ENCODE measurements at places on chromosomes 7 and 10.

- DNase-seq, result no peak
Measured at GRCh38 chr10:59557052-59557451, 152.6 kb downstream of the SLC16A9 start.

- DNase-seq, result peak; percentile 81
Measured at GRCh38 chr7:74306730-74307469, 17.7 kb downstream of the CLIP2 start.

GRCh38 chr10:70602665-70603448 lies at the start of gene PRF1:
PRF1 (minus strand) TSS chr10:70602741; CDS start chr10:70600902, 1,839 bp downstream.
- DNase-seq, result no peak

DNA sequence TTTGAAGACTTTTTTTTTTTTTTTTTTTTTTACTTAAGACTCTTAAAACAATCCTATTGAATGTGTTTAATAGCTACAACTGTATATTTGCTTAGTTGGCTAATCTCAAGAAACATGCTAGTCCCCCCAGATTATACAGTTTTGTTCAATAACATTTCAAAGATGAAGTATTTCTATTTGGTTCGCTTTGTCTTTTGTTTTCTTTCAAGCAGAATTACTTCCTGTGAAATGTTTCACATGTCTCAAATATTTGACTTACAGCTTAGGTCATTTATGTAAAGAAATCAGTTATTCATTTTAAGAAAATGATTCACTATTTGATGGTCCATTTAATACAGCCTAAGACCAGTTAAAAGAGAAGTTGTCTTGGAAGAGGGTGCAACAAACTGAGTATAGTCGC lies 12.8 kb upstream of the LAMB1 start:
- no peak for DNase-seq

- no peak for DNase-seq
Measured at GRCh38 chr7:101898106-101898505, 80.7 kb downstream of the CUX1 start.

DNA sequence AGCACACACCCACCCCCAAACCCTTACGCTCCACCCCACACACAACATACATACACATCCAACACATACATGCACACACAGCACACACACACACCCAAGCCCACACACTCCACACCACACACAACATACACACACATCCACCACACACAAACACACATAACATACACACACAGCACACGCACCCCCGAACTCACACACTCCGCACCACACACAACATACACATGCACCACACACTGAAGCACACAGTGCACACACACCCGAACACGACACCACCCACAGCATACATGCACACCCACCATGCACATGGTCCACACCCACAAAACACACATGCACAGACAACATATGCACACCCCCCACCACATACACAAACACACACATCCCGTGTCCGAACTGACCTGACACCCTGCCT lies 2.0 kb downstream of the PRAP1 start:
- DNase-seq, result no peak

- DNase-seq, result no peak
Measured at GRCh38 chr7:7452652-7453051, 83.0 kb downstream of the COL28A1 start.

DNA sequence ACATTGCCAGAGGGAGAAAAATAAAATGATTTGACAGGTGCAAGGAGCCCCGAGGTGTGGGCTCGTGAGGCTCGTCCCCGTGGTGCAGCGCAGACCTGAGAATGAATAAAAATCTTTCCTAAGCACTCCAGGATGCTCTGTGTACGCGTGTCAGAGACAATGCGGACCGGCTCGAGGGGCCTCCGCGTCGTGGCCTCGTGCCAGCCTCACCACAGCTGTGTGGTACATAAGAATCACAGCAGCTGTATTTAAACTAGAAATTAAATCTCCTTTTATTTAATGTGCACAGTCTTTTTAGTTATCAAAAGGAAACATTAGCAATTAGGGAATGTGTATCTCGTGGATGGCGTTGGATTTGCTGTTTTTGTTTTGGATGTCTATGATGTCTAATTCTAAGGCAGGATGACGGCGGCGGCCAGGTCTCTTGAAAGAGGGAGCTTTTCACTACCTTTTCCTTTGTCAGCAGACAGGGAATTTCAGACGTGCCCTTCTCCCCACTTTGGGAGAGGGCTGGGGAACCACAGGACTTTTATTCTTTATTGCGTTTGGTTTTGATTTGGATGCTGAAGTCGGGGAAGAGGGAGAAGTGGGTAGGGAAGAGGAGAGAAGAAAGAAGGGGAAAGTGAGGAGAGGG lies 365.3 kb upstream of the SHH start:
- DNase-seq, result no peak

DNA sequence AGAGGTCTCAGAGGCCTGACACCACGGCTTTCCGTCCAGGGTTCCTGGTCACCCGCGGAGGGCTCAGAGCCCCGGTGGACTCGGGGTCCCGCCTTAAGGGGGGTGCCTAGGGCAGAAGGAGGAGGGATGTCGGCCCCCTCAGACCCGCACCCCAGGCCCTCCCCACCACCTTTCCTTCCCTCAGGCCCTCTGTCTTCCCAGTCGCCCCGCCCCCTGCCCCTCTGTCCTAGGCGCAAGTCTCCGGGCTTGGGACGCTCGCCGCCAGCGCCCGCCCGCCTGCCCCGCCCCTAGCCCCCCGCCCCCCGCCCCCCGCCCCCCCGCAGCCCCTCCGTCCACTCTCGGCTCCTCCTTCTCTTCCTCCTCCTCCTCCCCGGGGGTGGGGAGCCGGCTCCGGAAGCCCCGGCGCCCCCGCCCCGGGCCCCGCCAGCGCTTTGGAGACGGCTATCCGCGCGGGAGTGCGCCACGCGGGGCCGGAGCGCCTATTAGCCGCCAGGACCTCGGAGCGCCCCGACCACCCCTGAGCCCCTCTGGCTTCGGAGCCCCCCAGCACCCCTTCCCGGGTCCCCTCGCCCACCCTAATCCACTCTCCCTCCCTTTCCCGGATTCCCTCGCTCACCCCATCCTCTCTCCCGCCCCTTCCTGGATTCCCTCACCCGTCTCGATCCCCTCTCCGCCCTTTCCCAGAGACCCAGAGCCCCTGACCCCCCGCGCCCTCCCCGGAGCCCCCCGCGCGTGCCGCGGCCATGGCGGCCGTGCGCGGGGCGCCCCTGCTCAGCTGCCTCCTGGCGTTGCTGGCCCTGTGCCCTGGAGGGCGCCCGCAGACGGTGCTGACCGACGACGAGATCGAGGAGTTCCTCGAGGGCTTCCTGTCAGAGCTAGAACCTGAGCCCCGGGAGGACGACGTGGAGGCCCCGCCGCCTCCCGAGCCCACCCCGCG lies at the start of gene AEBP1:
AEBP1 (plus strand) TSS at position 423 of the 937 bp plus-strand sequence; CDS start at position 744, 321 bp downstream.
- no peak for DNase-seq

GRCh38 chr10:97024168-97025073 lies 161.3 kb downstream of the SLIT1 start:
- no peak for DNase-seq

- DNase-seq, result no peak
Measured at GRCh38 chr7:96697822-96698221, 11.8 kb downstream of the SEM1 start.

- no peak for DNase-seq
Measured at GRCh38 chr7:23012908-23013714, 819 bp downstream of the HYCC1 start.

DNA sequence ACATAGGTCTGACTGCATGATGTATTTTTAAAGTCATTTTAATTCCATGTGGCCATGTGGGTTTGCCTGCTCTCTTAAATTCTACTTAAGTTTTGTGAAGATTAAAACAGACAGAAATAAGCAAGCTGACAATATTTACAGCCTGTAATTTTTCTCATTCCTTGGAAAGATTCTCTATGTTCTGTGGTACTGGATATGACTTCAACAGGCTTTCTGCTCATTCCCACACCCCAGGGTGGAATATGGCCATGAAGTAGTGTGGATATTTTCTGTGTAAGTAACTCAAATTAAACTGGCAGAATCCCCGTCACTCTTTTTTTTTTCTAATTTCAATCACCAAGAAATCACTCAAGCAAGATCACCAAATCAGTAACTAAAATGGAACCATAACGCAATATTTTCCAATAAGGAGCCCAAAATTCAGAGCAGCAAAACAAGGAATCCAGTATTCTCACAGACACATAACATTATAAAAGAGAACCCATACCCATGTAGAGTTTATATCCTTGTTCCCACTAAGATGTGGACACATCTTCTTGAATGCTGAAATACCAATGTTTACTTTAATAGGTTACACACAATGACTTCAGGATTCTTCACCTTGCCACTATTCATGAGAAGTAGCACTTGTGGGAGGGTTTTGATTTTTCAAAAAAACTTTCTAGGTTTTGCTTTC lies 5.7 kb downstream of the HOXA5 start:
- DNase-seq, result no peak

DNA sequence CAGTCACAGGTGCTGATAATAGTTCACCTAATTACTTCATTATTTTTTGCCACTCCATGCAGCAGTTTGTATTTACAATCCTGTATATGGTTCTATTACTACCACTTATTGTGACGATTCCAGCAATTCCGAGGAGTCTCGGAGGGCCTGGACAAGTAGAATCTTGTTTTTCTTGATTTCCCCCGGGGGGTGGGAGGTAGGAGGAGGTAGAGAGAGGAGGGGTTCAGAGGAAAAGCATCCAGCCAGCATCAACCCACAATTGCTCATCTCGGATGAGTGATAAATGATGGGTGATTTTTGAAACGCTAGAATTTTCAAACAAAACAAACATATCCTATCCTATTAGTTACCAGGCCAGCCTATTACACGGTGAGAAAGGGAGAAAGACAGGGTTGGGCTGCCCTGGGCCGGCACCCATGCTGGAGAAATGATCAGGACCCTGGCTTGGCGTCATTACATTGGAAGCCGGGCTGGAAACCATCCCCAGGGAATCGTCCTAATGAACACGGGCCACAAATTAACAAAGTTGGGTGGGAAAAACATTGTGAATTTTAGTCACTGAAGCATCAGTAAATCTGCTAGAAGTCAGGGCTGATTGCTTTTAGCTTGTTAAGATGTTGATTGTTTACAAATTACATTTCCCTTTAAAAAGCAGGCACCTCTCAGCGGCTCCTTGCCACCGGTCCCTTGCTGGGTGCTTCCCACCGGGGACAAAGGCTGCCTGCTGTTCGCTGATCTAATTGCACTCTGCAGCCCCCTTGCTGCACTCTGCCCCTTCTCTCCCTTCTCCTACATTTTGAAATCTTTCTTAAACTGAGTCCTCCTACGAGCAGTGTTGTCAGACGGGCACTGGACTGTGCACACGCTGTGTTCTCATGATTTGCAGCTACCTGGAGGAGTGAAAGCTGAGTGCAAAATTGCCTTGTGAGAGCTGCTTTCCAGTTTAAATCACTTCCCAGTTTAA lies 95.5 kb downstream of the FAM204A start:
- no peak for DNase-seq

GRCh38 chr10:108290823-108291222 lies 1126.3 kb upstream of the SORCS1 start:
- no peak for DNase-seq

DNA sequence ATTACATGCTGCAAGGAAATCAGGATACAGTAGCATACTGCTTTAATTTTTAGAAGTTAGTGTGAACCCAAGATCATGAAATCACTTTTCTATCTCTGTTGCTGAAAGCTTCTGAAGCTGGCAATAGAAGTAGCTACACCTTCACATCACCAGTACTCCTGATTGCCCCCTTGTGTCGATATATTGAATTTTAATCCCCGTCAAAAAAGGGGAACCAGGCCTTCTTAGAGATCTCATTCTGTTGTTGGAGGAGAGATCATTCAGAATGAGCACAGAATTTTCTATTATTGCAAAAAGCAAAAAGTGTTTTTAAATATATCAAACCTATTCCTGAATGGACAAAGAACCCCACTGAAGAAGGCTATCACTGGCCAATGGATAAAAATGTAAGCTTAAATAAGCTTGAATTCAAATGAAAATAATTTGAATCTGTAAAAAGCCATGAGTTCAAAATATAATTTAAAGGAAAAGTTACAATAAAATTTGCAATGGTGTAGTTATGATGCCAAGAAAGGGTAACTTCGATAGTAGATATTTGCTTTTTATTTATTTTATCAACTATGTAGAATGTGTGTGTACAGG lies 39.7 kb upstream of the TEX47 start:
- DNase-seq, result no peak
